ENCODE measurements at places on chromosomes 16 and 17. TPM values are rescaled to one million over a fixed set of nuclear protein-coding genes. Genes with fewer than 3 reads are reported as not detected.

The KRTAP4-1 gene
- not detected for total RNA-seq

The IL21R gene
- 38.2 TPM for total RNA-seq

The NPIPA2 gene
- 2.9 TPM for total RNA-seq

The MED1 gene
- total RNA-seq, result 44.8 TPM

The C1QL1 gene
- not detected for total RNA-seq

The CLN3 gene
- 48.4 TPM for total RNA-seq

The CACNG3 gene
- not detected for total RNA-seq

The FOXJ1 gene
- 2.3 TPM for total RNA-seq

The GIT1 gene
- total RNA-seq, result 84.6 TPM
